ENCODE measurements at places on chromosomes 5 and 9.

DNA sequence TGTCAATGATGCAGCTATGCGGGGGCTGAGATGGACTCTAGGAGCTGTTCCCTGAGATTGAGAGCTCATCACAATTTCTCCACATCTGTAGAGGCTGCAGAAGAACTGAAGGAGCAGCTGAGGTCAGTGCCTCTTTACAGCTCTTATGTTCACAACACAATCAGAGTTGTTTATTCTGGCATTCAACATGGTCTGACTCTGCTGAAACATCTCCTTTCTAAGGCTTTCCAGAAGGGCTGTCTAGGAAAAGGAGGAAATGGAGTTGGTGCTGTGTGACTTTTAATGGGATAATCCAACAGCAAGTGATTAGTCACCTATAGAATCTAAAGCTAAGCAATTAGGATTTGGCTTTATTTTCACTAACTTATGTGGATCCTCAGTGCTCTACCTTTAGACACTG, 6.0 kb downstream of the POU5F2 start:
- no peak for DNase-seq

GRCh38 chr9:27541740-27542139, 12.1 kb upstream of the MOB3B start:
- DNase-seq = no peak

GRCh38 chr9:77848897-77849296, 182.7 kb downstream of the GNAQ start:
- no peak for DNase-seq

DNA sequence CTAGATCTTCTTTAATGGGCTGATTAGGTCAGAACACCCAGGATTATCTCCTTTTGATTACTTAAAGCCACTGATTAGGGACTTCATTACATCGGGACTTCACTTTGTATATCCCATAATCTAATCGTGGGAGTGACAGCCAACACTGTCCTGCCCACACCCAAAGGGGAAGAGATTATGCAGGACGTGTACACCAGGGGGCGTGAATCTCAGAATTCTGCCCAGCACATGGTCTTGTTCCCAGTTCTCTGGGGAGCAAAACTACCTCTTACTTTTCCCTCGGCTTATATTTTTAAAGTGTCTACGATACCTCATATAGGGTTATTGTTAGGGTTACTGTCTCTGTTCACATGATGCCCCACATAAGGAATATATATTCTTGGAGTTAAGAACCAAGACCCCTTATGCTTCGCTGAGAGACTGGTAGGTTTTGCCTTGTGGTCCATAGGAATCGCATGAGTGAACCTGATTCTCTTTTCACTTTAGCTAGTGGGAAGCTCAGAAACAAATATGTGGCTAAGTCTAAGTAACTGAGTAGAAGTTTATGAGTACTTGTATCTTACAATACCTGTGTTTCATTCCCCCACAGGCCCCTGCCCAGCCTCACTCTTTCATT, 192.7 kb downstream of the GNA14 start:
- DNase-seq = peak; percentile 50
